Activated CD4-positive, CD25-positive, alpha-beta regulatory T cell treated with anti-CD3 and anti-CD28 coated beads, Interleukin-2, amount 50 U/mL, for 16 hours (primary cell): ENCODE measurements at places on chromosomes 16 and 17.

DNA sequence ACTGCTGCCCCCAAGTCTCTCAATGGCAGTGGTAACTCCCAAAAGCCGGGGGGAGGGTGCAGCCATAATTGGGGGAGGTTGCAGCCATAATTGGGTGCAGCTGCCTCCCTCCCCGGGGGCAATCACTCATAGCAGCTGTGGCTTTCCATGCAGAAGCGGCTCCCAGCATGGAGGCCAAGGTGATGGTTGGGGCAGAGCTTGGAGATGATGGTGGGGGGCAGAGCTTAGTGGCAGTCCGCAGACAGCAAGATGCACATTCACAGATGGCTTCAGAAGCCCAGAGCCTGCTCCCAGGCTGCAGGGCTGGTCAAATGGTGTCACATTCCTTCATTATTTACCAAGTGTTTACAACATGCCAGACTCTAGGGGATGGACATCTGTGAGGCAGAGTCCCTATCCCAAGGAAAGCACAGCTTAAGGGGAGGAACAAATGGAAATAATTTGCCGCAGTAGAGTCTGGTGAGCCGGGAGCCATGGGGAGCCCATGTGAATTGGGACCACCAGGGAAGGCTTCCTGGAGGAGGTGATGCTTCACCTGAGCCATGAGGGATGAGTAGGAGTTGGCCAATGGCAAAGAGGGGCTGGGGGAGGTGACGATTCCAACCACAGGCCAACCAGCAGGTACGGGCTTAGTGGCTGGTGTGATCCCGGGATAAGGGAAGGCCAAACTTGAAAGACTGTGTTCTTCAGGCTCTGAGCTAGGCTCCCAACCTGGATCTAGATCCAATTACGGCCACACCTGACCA, 8.1 kb downstream of the DOC2B start:
- no peak for DNase-seq

DNA sequence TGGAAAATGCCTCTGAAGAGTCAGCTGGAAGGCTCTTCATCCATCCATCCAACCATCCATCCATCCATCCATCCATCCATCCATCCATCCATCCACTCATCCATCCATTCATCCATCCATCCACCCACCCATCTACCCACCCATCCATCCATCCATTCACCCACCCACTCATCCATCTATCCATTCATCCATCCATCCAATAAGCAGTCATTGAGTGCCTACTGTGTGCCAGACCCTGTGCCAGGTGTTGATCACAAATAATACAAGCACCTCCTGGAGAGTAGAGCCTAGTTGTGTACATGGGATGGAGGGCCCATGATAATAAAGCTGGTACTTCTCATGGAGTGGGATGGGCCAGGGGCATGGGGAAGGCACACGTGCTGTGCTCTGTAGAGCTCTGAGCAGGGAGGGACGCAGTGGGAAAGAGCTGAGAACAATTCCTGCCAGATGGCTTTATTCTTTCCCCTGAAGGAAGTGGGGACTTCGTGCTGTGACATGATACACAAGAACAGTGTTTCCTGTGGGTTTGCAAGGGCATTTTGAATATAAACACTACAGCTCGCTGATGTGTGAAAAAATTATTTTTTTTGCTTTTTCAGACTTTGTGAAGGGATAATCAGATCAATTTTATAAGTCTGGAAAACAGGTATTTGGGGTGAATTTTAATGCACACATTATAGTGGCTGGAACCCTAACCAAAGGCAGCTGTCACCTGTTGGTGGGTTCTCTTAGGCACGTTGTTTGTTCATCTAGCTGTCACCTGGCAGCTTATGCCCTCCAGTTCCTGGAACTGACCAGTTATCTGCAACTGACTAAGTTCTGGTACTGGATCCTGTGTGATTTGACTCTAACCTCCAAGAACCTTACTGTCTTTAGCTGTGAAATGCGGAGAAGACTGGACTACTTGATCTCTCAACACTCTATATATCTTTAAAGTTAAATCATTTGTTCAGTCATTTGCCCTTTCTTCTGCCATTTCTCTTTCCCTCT, 61.3 kb downstream of the PRKCB start:
- DNase-seq: no peak

DNA sequence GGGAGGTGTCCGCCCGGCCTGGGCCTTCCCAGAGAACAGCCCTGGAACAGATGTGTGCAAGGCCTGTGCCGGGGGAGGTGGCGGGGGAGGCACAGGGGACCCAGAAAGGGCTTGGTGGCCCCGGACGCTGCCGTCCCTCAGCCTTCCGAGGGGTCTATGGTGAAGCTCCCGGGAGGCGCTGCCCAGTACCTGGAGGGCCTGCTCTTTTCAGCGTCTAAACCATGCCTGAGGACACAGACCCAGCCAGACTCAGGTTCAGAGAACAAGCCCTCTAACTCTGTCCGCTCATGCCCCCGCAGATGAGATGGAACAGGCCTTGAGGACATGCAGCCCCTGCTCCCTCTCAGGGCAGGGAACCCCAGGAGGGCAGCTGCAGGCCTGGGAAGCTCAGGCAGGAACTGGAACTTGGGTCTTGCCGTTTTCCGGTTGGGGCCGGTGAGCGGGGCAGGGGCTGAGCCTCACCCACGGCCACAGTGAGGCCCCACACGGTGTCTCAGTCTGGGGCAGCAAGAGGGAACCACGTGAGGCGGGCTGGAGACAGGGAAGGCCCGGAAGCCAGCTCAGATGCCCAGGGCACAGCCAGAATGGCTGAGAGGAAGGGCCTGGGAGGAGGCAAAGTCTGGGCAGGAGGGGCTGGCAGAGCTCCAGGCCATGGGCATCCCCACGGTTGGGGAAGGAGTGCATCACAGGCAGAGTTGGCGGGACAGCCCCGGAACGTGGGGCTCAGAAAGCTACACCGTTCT, 12.5 kb downstream of the SLC16A3 start:
- no peak for DNase-seq

GRCh38 chr17:78126895-78127238, 1.7 kb downstream of the TMC6 start:
- DNase-seq: no peak

DNA sequence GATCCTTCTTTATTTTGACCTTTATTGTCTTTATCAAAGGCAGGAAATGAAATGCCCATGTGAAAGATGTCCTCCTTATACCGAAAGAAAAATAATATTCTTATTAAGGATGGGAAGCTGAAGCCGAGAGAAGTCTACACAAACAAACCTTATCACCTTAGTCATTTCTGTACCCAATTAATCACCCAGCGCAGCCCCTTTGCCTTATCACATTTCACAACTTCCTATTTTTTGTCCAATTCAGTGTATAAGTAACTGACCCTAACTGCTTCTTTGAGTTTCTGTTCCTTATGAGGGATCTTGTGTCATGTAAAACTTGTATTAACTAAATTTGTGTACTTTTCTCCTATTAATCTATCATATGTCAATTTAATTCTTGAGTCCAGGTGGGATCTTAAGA, 16.4 kb upstream of the CCL23 start:
- DNase-seq: no peak

DNA sequence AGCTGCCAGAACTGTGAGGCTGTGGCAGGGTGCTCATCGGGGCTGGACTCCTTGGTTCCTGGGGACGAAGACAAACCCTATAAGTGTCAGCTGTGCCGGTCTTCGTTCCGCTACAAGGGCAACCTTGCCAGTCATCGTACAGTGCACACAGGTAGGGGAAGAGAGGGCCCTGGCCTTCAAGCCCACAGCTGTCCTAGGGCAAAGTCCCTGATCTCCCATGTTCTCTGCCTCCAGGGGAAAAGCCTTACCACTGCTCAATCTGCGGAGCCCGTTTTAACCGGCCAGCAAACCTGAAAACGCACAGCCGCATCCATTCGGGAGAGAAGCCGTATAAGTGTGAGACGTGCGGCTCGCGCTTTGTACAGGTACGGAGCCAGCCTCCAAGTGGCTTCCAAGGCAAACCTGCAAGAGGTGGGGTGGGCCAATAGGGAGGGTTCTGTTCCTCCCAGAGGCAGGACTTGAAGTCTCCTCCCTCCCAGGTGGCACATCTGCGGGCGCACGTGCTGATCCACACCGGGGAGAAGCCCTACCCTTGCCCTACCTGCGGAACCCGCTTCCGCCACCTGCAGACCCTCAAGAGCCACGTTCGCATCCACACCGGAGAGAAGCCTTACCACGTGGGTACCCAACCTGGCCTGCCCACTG, 3.7 kb downstream of the BCL6B start:
- no peak for DNase-seq

DNA sequence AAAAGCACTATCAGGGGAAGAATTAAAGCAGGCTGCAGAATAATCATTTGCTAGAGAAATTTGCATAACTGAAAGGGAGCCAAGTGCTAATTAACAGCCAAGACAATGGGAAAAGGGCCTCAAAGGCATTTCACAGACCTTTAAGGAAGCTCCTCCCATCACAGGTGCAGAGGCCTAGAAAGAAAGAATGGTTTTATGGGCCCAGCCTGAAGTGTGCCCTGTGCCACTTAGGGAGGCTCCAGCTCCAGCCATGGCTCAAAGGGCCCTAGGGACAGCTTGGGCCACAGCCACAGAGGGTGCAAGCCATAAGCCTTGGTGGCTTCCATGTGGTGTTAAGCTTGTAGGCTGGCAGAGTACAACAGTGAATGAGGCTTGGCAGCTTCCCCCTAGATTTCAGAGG, 50.1 kb downstream of the RNF112 start:
- DNase-seq: no peak

- no peak for DNase-seq
Measured at GRCh38 chr17:56125830-56126819, 27.1 kb upstream of the ANKFN1 start.

- DNase-seq: no peak
Measured at GRCh38 chr17:59366040-59366757, 34.7 kb downstream of the YPEL2 start.

- no peak for DNase-seq
Measured at GRCh38 chr16:66926961-66927436, 1.7 kb upstream of the RRAD start.

DNA sequence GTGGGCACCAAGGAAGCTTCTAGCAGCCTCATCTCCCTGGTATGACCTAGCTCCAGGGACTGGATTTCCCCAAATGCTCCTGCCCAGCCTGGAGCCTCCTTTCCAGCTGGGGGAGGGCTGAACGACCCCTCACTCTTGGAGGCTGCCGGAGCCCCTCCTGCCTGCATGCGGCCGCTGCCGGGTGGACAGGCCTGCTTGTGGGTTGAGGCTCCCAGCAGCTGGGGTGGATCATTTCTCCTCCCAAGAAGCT, 213.6 kb downstream of the SEC14L1 start:
- no peak for DNase-seq

DNA sequence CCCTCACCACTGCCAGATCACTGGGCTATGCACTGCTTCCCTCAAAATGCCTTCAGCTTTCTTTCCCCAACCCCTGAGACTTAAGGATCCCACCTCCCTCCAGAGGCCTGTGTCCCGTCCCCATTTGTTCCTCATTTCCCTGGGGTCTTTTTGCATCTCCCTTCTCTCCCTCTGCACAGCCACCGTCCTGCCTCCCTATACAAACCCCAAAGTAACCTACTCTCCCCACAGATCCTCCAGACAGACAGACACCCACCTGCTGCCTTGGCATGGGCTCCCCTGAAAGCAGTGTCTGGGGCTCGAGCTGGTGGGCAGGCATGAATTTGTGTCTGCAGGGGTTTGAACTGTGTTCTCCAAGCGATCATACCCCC, 69.4 kb upstream of the TNRC6C start:
- DNase-seq: no peak

DNA sequence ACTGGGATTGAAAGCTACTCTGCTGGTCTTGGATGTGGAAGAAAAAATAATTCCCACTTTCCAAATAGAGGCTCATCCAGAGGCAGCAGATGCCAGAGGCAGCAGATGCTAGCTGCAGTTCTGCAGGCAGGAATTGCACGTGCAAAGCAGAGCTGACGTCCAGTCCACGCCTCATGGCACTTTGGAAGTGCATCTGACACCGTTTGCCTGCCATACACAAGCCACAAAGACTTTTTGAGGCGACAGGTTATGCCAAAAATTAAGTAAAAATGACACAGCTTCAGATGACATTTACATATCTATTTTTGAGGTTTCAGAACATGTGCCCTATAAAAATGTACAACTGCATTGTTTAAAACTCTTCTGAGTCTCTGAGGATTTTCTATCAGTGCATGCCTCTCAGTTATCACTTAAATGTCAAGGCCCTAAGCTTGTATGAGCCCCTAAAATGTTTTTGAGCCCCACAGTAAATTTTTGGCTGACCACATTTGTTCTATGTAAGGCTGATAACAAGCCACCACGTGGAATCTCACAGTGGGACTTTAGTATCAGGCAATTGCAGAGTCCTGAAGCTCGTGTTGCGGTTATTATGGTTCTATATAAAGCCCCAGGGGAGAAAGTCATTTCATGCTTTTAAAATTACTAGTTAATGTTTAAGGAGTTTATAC, 239.2 kb downstream of the PRKCA start:
- DNase-seq: no peak

DNA sequence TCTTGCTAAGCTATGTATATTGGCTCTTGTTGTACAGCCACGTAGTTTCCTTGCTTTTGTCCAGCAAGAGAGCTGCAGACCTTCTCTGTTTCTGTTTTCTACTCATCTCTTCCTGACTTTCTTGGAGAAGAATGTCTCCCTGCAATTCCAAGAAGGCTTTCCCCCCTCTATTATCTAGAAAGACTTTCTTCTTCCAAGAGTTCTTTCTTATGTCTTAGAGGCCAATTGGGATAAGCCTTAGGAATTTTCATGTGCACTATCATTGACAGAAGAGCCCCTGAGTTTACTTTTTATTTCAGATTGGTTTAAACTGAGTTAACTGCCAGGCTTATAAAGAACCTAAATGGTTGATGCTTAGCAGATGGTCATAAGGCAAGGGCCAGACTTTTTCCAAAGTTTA, 9.0 kb downstream of the CAPNS2 start:
- no peak for DNase-seq

GRCh38 chr17:77106874-77107358, 33.9 kb upstream of the SEC14L1 start:
- DNase-seq: no peak

GRCh38 chr17:36682773-36683172, 81.4 kb downstream of the MRM1 start:
- no peak for DNase-seq

DNA sequence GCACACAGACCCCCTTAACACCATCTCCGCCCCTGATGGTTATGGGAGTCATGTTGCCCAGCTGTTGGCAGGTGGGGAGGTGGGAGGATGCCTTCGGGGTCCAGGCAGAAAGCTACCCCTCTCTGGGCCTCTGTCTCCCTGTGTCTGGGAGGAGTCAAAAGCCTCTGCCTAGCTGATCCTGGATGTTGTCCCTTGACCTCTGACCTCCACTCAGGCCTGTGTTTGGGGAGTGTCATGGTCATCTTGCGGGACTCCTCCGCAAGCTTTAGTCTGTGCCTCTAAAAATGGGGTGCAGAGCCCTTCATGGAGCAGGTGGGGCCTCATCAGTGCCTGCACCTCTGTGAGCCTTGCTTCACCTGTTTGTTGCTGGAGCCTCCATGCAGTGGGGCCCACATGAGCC, 3.8 kb downstream of the LLGL1 start:
- DNase-seq: no peak

- no peak for DNase-seq
Measured at GRCh38 chr17:34658811-34659560, 79.6 kb downstream of the TMEM132E start.

DNA sequence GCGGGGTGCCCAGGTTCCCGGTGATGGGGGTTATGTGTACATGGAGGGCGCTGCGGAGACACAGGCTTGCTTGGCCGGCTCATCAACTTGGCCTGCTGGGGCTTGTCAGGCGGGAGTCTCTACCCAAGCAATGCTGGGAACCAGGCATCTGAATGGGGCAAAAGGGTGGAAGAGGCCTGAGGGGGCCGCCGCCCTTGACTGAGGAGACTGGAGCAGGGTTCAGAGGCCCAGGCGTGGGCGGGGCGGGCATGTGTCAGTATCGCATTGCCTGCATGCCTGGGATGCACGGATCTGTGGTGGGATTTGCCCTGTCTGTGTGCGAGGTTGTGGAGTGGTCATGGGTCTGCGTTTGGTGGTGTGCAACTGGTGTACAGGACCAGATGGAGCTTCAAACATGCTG, 21.1 kb downstream of the ARHGAP23 start:
- DNase-seq: no peak
